ENCODE measurements at places on chromosomes 6 and 20.
A peak's percentile ranks its signal among the peaks of the same experiment; 100 is the strongest.

GRCh38 chr6:31737315-31737990 lies 1.1 kb upstream of the CLIC1 start:
- no peaks in the 10 kb centered on the region for H3K27me3 ChIP-seq
- no peak for DNase-seq
- peak overlapping the region; percentile 65 for H3K27ac ChIP-seq
- no peak overlapping the region for H3K4me3 ChIP-seq
- H3K36me3 ChIP-seq: peaks cover 19% of the 10 kb centered on the region
- H3K4me1 ChIP-seq: peaks cover 18% of the 10 kb centered on the region

GRCh38 chr20:3163099-3164042 lies 3.7 kb upstream of the FASTKD5 start:
- H3K27ac ChIP-seq: no peak overlapping the region
- no peak for DNase-seq
- no peaks in the 10 kb centered on the region for H3K36me3 ChIP-seq
- peaks cover 5% of the 10 kb centered on the region for H3K27me3 ChIP-seq

DNA sequence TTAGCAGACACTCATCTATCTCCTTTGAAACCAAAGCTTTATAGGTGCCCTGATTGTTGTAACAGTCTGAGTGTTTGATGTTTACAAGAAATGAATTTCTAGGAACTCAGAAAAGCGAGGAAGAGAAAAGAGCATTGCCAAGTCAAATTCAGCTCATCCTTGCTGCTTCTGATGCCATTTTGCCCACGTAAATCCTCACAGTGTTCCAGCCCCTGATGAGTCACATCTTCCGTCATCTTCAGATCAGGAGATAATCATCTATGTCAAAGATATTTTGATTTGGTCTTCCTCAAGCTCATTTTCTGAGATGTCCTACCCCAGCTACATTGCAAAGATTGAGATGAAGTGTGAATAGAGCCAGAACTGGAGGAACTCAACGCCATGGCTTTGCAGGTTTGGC lies 426.2 kb downstream of the BMP2 start:
- H3K4me1 ChIP-seq: no peaks in the 10 kb centered on the region
- DNase-seq: no peak
- H3K4me3 ChIP-seq: no peak overlapping the region
- no peaks in the 10 kb centered on the region for H3K36me3 ChIP-seq
- H3K27ac ChIP-seq: no peak overlapping the region

DNA sequence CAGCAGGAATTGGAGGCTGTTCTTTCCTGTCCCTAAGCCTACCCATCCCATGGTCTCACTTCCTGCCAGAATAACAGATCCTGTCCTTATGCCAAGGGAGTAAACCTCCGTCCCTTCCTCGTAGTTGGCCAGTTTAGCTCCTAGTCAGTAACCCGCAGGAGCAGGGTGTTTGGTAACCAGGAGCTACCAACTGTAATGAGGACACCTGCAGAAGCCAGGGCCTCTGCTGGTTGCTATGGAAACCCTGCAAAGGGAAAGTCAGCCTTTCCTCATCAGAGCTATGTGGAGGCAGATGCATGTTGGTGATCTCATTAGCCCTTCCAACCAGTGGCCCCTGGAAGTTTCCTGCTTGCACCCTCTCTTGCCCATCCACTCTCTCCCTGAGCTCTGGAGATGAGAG lies 368.2 kb upstream of the SULF2 start:
- no peak for DNase-seq
- no peaks in the 10 kb centered on the region for H3K27me3 ChIP-seq
- H3K4me1 ChIP-seq: no peaks in the 10 kb centered on the region
- no peaks in the 10 kb centered on the region for H3K36me3 ChIP-seq
- H3K27ac ChIP-seq: no peak overlapping the region
- no peak overlapping the region for H3K4me3 ChIP-seq

DNA sequence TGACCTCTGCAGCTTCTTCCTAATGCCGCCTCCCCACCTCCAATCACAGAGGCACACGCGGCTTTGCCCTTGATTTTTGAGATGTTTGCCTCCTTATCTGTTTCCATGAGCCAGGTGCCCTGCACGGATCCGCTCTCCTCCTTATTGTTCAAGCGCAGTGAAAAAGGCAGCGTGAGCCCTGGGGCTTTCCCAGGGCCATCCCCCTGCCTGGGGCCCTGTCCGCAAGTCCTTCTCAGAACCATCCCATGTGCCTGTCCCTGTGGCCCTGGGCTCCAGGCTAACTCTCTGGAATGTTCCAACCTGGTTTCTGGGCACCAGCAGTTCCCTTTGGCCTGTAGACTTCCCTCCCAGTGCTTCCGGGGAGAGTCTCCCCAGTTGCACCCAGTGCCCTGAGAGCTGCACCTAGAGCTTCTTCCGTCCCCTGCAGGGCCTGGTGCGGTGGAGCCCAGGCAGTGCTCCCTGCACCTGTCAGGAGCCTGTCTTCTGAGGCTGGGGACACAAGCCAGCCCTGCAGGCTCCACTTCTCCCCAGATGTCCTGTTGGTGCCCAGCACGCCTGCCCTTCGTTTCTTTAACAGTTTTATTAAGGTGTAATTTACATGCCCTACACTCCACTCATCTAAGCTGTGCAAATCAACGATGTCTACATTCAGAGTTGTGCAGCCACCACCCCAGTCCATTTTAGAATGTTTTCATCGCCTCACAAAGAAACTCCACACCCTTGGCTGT lies 330.3 kb downstream of the CDH4 start:
- no peaks in the 10 kb centered on the region for H3K4me1 ChIP-seq
- H3K27me3 ChIP-seq: peaks cover 6% of the 10 kb centered on the region
- no peak for DNase-seq
- H3K4me3 ChIP-seq: no peak overlapping the region
- no peaks in the 10 kb centered on the region for H3K36me3 ChIP-seq

DNA sequence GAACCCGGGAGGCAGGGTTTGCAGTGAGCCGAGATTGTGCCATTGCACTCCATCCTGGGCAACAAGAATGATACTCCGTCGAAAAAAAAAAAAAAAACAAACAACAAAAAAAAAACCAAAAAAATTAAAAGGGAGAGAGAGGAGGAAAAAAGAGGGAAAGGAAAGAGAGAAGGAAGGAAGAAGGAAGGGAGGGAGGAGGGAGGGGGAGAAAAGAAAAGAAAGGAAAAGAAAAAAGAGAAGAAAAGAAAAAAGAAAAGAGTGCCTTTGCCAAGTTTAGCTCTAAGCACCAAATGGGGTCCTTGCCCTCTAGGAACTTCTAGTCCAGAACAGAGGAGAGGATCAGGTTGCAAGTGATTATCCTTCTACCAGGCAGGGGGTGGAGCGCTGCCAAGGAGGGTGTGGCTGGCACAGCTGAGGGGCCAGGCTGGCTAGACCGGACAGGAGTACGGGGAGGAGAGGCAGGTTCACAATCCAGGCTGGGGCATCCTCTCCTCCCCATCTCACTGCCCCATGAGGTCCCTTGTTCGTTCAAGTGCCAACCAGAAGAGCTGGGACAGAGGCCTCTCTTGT lies 19.1 kb downstream of the GNAS start:
- H3K4me1 ChIP-seq: peaks cover under 1% of the 10 kb centered on the region
- no peak for DNase-seq
- H3K27ac ChIP-seq: no peak overlapping the region
- no peaks in the 10 kb centered on the region for H3K36me3 ChIP-seq
- peaks cover 13% of the 10 kb centered on the region for H3K27me3 ChIP-seq
- H3K4me3 ChIP-seq: no peak overlapping the region

- DNase-seq: no peak
- H3K27ac ChIP-seq: no peak overlapping the region
- H3K36me3 ChIP-seq: no peaks in the 10 kb centered on the region
Measured at GRCh38 chr6:1515280-1515679, 94.4 kb upstream of the FOXC1 start.

- no peak overlapping the region for H3K27ac ChIP-seq
- no peaks in the 10 kb centered on the region for H3K27me3 ChIP-seq
- DNase-seq: no peak
- H3K4me3 ChIP-seq: no peak overlapping the region
- H3K4me1 ChIP-seq: peaks cover 3% of the 10 kb centered on the region
Measured at GRCh38 chr20:20710443-20711315, 1.8 kb downstream of the RALGAPA2 start.

GRCh38 chr6:136290410-136291010 lies 864 bp upstream of the BCLAF1 start:
- DNase-seq: peak; percentile 85
- H3K36me3 ChIP-seq: no peaks in the 10 kb centered on the region
- H3K4me1 ChIP-seq: 0 out of 2 replicates have a peak, but pooled peaks cover 2% of the 10 kb centered on the region
- H3K4me3 ChIP-seq: peak overlapping the region; percentile 54
- peak overlapping the region; percentile 96 for H3K27ac ChIP-seq
- no peaks in the 10 kb centered on the region for H3K27me3 ChIP-seq

- peaks cover 3% of the 10 kb centered on the region for H3K4me1 ChIP-seq
- no peak overlapping the region for H3K27ac ChIP-seq
- no peak overlapping the region for H3K4me3 ChIP-seq
- no peak for DNase-seq
Measured at GRCh38 chr6:16592223-16592911, 168.9 kb downstream of the ATXN1 start.

GRCh38 chr6:42333612-42334011 lies 116.0 kb upstream of the MRPS10 start:
- peaks cover 5% of the 10 kb centered on the region for H3K4me1 ChIP-seq
- no peak overlapping the region for H3K4me3 ChIP-seq
- H3K27me3 ChIP-seq: no peaks in the 10 kb centered on the region
- DNase-seq: no peak

DNA sequence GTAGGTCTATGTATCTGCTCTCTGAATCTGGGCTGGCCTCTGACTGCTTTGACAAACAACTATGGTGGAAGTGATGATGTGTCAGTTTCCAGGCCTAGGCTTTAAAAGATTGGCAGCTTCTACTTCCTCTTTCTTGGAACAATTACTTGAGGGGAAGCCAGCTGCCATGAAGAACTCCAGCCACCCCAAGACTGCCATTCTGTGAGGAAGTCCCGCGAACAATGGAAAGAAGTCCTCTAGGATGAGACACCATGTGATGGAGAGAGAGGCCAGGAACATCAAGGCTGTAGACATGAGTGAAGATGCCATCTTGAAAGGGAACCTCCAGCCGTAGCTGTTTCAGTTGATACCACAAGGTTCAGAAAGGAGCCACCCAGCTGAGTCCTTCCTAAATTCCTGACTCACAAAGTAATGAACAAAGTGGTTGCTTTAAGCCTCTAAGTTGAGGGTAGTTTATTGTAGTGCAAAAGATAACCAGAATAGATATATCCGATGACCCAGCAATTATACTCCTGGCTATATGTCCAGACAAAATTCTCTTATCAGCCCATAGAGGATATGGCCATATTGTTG lies 15.3 kb upstream of the TCF15 start:
- H3K4me1 ChIP-seq: no peaks in the 10 kb centered on the region
- DNase-seq: no peak
- no peaks in the 10 kb centered on the region for H3K36me3 ChIP-seq
- H3K27ac ChIP-seq: no peak overlapping the region
- no peak overlapping the region for H3K4me3 ChIP-seq

DNA sequence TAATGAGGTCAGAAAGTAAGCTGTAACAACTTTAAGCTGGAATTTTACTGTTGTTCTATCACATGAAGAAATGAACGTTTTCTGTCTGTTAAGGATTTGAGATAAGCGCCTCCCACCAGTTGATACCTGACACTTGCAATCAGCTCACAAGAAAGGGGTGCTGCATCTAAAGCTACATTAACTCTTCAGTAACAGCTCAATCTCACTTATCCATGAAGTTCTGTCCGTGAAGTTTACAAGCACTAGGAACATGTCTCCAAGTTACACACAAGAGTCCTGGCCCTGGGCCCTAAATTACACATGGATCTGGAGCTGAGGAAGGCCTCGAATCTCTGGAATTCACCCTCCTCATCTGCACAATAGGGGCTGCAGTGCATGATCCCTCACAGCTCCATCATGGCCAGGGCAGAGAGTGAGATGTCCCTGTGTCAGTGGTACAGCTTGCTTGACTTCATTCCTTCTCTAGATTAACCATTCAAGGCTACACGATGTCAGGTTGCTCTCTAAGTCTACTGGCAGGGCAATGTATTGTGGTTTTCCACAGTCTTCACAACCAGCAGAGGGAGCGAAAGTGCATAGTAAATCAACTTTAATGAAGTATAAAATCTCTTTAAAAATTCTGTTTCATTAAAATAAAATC lies 182.4 kb upstream of the MCHR2 start:
- peak overlapping the region; percentile 74 for H3K27ac ChIP-seq
- H3K4me3 ChIP-seq: no peak overlapping the region
- DNase-seq: peak; percentile 74

GRCh38 chr6:131035582-131035981 lies 27.5 kb downstream of the EPB41L2 start:
- no peaks in the 10 kb centered on the region for H3K27me3 ChIP-seq
- DNase-seq: no peak
- H3K27ac ChIP-seq: no peak overlapping the region
- H3K4me1 ChIP-seq: peaks cover 16% of the 10 kb centered on the region

All from IMR-90 (cell line).